ENCODE measurements at places on chromosomes 4 and X.

DNA sequence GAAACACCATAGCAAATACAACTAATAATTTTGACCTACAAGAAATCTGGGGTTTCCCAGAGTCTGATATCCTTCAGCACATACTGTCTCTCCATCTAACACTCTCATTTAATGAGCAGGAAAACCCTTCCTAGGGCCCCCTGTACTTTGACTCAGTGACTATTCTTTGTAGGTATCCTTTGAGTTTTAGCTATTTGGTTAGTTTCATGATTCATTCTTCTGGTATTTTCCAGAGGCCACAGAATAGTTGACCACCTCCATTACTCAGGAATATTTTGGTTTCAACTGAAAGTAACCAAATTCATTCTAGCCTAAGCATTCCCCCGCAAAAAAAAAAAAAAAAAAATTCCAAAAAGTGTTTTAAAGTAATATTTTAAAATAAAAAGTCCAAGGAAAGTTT, 140.0 kb downstream of the IDS start:
- DNase-seq: peak; percentile 26

- DNase-seq: no peak
Observed at GRCh38 chr4:8217246-8217511, 18.1 kb downstream of the SH3TC1 start.

DNA sequence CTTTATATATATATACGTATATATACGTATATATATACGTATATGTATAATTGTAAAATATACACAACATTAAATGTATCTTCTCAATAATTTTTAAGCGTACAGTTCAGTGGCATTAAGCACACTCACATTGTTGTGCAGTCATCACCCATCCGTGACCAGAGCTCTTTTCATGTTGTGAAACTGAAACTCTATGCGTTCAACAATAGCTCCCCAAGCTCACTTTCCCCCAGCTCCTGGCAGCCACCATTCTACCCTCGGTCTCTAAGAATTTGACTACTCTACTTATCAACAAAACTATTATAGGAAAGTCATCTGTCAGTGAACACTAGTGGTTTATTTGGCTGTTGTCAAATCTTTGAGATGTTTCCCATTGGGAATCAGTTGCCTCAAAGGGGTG, 621.8 kb upstream of the GALNT7 start:
- DNase-seq: no peak

- peak; percentile 1 for DNase-seq
Observed at GRCh38 chrX:75746891-75747639, 38.0 kb downstream of the MAGEE2 start.

- DNase-seq: no peak
Observed at GRCh38 chr4:69781458-69782418, 21.3 kb upstream of the SULT1B1 start.

GRCh38 chr4:153748378-153748777, 11.4 kb downstream of the RNF175 start:
- peak; percentile 59 for DNase-seq

DNA sequence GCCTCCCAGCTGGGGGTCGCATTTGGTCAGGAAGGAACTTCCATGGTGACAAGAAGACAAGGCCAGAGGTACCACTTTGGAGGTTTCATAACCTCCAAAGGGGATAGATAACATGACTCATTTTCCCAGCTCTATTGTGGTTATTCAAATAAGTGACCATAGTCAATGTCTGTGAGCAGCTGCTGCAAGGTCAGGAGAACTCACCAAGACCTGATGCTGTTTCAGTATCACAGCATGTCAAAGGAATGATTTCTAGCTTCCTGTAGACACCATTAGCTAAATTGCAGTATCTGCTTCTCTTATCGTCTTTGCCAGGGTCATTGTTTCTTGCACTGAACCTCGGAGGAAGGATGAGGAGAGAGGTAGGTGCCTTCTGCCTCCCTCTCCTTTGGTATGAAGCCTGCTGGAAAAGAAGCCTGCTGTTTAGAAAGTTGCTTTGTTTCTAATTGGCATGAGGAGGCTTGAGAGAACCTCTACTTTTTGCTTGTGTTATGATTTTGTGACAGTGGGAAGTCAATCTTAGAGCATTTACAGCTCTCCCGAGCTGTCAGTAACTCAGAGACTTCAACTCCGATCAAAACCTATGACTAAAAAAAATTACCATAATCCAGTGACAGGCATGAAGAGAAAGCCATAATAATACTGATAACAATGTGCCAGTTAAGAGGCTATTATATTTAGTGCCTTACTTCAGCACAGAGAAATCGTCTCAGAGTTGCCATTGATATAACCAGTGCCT, 38.0 kb upstream of the GATB start:
- DNase-seq: peak; percentile 17

DNA sequence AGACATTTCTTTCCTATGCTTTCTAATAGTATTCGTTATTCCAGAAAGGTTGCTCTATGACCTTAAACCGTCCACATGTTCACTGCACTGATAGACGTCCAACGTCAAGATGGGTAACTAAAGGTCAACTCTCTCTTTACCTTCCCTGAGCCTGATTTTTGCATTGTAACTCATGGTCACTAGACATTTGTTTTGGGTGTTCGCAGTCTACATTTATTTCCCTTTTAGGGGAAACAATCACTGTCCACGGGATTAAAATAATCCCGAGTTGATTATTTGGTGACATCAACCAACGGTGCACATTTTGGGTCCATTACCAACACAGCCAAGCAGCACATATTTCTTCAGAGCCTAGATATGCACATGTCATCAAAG, 540 bp upstream of the HADH start:
- DNase-seq: no peak

- no peak for DNase-seq
Observed at GRCh38 chr4:154406018-154406795, 85.4 kb downstream of the DCHS2 start.

DNA sequence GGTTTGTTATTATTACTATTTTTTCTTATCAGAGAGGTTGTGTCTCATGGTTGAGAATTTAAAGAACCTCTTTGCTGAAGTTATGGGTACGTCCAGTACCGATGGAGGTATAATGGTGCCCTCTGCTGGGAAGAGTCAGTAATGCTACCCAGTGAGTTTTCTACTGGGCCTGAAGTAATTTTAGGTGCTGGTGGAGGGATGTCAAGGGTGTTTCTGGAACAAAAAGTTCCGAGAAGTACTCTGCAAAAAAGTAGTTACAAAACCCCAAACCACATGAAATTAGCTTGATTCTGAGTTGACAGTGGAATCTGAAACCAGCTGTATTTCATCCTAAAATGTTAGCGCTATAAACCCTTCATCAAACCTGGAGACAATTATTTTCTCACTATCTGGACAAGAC, 102.5 kb upstream of the MID1 start:
- peak; percentile 50 for DNase-seq

GRCh38 chrX:109472939-109473735, 8.7 kb downstream of the GUCY2F start:
- peak; percentile 16 for DNase-seq

- DNase-seq: no peak
Observed at GRCh38 chrX:54945224-54945623, 24.6 kb downstream of the TRO start.

DNA sequence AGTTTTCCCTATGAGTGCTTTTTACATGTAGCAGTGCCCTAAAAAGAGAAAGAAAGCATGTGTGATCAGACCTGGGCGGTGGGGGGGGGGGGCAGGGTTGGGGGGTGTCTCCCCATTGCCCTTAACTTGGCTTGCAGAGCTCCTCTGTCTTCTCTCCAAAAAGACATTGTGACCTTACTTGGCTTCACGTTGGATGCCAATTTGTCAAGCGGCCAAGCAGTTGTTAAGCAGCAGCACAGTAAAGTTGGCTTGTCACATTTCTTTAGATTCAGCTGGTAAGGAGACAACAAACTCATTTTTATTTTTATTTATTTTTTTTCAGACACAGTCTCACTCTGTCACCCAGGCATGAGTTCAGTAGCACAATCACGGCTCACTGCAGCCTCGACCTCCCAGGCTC, 57.3 kb upstream of the ZNF157 start:
- DNase-seq: no peak

DNA sequence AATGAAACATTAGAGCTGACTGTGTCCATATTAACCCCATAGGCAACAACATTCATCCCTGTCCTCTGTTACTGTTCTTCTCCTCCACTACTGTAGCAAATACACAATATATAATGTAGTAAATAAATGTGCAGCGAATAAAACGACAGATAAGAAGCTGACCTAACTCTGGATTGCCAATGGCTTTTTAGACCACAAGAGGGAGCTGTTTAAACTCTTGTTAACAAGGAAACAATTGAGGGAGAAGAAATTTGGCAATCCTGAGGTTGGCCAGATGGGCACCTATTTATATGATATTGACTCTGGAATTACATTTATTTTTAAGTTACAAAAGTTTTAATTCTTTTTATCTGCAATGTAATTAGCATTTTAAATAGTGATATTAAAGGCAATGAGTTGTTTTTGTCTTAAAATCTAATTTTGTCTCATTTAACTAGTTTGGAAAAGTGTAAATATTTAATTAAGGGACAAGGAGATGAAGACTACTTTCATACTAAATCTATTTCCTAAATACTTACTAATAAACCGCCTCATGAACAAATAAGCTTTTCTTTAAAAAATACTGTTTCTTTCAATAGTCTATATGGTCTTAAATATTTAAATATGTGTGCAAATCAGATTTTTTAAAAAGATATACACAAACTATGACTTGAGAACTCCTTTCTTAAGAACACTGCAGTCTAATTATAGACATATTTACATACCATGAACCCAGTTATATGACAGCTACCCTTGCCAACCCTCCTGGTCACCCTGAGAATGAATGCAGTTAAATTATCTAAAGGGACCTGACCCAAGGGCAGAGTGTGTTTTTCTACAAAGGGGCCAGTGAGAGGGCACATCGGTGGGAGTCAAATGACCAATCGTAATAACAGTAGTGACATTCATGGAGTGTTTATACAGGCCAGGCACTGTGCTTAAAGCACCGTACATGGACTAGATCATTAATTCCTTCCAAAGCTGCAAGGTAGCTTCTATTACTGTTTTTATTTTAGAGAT, 52.9 kb upstream of the HPF1 start:
- DNase-seq: peak; percentile 65

DNA sequence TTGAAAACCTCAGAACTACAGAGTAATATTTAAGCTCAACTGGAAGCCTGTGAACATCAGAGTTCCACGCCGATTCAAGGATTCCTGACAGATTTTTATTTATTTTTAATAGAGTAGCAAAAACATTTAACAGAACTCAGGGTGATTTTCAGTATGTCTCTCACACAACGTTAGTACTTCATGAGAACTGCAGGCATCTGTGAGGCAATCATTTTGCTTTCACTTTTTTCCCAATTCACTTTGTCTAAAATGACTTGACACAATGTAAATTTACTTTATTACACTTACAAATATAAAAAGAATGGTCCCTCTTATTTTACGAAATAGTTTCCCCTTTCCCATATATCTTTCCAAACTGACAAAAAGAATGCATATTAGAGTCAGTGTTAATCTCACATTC, 869.5 kb upstream of the EPHA5 start:
- DNase-seq: no peak

DNA sequence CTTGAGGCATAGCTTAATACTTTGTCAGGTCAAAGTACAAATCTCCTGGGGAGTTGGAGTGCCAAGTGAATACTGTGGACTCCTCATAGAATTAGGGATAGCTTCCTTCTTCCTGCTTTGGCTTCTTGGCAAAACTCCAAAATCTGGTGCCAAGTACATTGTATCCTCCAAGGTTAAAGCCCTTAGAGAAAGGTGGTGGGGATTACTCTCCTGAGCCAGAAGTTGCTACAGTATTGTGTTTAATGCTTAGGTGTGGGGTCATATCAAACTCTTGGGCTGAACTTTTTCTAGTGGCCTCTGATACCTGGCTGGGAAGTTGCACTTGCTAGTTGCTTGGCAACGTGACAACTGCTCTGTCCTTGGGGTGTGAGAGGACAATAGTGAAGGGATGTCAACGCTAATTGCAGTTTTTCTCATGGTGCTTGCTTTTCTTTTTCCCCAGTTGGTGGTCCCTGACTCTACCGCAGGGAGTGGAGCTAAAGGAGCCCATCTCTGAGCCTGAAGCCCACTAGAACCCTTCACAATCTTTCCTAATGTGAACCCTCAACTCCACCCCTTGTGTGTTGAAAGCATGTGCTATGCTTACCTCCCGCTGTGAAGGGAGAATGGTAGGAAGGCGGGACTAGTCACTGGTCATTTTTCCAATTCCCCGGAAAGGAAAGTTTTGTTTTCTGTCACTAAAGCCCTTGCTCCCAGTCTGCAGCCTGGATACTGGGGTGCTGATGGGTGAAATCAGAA, 35.5 kb downstream of the DLG3 start:
- DNase-seq: peak; percentile 4

DNA sequence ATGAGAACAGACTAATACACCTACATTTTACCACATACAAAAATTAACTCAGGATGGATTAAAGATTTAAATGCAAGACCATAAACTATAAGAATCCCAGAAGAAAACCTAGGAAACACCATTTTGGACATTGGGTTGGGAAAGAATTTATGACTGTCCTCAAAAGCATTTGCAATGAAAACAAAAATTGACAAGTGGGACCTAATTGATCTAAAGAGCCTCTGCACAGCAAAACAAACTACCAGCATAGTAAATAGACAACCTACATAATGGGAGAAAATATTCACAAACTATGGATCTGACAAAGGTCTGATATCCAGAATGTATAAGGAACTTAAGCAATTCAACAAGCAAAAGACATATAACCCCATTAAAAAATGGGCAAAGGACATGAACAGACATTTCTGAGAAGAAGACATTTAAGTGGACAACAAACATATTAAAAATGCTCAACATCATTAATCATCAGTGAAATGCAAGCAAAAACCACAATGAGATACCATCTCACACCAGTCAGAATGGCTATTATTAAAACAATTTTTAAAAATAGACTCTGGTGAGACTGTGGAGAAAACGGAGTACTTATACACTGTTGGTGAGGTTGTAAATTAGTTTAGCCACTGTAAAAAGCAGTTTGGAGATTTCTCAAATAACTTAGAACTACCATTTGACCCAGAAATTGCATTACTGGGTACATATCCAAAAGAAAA, 221.7 kb upstream of the DIPK2B start:
- peak; percentile 52 for DNase-seq

DNA sequence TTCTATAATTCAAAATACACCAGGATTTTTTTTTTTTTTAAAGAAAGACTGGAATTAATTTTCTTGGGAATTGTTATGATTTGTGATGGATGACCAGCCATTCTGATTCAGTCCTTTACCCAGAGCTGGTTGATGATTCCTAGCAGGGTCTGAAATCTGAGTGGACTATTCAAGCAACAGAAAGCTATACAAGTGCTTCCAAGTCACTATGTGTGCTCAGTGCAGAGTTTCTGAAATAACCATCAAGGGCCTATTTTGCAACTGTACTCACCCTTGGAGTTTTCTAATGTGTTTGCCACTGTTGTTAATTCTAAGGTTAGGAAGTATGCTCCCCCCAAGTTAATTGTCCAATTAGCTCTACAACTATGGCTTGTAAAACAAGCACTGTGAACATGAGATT, 137.7 kb upstream of the RAPGEF2 start:
- DNase-seq: no peak

- DNase-seq: no peak
Observed at GRCh38 chr4:86334020-86334750, 25.7 kb downstream of the MAPK10 start.

DNA sequence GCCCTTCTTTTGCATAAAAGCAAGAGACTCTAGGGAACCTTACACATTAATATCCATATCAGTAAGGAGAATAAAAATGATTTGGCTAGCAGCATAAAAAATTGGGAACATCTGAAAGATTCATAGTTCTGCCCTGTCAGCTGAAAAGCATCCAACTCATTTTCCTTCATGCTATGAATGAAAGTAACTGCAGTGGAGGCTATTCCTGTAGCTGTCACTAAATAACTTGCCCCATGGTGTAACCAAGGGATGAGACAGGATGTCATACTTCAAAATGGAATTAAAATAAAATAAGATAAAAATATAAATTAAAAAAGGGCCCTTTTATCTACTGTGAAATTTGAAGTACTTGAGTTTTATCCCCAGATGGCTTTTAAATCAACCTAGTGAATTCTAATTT, 878.8 kb downstream of the C4orf33 start:
- no peak for DNase-seq
